Astrocyte of the spinal cord (primary cell): ENCODE measurements at places on chromosomes 6 and 20.

DNA sequence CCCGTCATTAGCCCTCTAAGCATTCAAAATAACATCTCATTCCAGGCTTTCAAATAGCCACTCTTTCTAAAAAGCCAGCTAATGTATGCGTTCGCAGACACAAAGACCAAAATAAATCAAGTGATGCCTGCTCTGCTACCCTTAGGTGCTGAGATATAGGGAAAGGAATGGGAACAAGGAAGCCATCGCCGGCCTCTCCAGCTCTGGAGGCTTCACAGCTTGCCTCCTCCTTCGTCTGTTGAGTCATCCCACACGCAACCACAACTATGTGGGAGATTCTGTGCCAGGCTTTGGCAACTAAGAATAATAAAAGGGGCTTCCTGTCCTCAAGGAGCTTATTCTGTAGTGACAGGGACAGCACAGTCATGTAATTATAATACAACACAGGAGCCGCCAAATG is 27.3 kb upstream of the SLC22A23 start:
- peak; percentile 82 for DNase-seq

GRCh38 chr20:9916761-9917160 is 77.9 kb upstream of the PAK5 start:
- no peak for DNase-seq

GRCh38 chr6:116461932-116462885 is 1.0 kb downstream of the CALHM6 start:
- DNase-seq: peak; percentile 46

- DNase-seq: peak; percentile 33
These were observed 242.2 kb downstream of the NRN1 start for GRCh38 chr6:5764401-5764955.

- DNase-seq: no peak
These were observed 160.4 kb upstream of the SMLR1 start for GRCh38 chr6:130666786-130667185.

DNA sequence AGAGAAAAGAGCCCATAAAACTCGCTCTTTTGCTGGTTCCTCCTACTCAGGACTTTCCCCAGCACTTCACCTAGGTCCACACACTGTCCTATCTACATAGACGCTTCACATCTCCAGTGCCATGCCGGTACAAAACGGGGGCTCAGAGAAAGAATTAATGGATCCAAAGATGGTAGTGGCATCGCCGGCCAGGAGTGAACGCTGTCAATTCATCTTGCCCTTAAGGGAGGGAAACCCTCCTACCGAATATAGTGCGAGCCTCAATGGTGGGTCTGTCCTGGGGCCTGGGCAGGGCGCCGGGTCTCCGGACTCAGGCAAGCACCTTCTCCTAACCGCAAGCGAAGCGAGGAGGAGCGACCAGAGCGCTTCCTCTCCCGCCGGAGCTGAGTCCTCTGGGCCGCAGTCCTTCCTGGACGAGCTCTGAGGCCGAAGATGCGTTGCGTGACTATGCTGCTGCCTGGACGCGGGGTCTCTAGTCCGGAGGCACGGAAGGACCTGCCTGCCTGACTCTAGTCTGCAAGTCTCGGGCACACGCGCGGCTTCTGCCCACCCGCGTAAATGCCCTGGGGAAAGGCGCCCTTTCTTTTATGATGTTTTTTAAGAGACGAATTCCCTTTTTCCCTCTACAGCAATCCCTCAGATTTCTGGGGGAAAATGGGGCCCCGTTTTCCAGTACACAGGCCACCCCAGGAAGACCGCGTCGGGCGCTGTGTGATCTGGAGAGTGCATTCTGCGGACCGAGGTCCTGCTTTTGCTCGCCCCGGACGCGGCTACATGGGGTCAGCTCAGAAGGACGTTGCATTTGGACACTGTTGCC is 100.1 kb upstream of the PRDM1 start:
- DNase-seq: peak; percentile 12

GRCh38 chr20:20214757-20215275 is 153.1 kb upstream of the INSM1 start:
- DNase-seq: no peak

GRCh38 chr6:95846652-95847051 is 169.1 kb upstream of the FUT9 start:
- DNase-seq: no peak

DNA sequence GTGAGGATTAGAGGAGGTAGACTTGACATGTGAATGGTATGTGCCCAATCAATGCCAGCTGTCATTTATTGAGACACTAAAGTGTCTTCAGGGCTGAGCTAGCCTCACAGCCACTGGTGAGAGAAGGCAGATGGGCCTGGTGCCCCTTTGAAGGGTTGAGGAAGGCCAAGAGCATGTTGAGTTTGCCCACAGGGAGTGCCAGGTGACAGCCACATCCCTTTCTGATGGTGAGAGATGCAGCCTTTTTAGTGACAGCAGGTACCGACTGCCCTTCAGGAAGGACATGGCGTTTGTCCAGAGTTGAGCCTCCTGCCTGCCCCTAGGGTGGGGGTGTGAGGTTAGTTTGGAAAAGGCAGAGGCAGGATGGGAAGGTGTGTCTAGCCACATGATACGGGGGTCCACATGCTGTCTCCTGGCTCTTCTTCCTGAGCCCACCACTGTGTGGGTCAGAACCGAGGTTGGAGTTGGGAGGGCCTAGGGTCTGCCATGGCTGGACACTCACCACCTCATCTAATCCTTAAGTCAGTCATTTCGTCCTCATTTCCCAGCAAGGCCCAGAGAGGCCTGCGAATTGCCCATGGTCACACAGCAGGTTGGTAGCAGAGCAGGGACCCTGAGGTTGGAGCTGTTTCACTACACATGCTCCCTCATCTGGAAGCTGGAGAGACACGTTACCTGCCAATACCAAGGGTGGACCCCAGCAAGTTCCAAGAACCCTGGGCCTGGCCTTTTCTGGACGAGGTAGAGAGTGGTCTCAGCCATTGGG is 32.5 kb downstream of the SPDEF start:
- DNase-seq: no peak

- DNase-seq: no peak
These were observed 200.0 kb upstream of the PMEPA1 start for GRCh38 chr20:57909763-57910331.

DNA sequence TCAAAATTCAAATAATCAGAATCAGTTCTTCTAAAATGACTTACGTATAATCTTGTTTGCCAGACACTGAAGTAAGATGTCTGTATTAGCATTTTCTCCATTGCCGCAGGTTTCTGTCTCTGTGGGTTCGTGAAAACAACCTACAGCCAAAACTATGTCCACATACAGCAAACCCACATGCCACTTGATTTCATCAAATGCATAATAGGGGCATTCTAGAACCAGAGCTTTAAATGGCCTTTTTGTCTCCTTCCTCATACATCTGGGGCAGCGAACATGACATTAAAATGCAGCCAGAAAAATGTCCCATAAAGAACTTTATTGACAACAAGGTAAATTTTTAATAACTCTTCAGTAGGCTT is 90.2 kb upstream of the QKI start:
- DNase-seq: no peak

DNA sequence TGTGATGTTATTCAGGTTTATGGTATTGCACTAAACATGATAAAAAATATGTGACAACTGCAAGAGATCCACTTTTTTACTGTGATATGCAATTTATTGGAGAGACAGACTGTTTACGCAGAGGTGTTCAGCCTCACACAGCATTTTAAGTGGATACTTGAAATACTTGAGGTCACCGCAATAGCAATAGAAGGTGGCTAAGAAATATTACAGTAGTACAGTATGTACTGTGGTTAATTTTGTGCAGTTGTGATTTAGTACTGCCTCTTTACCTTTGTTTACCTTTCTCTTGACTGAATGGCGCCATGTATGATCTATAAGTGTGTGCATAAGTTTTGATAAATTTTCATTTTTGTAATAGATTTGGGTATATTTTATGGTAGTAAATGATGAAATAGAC is 17.4 kb downstream of the MACROD2 start:
- DNase-seq: no peak

DNA sequence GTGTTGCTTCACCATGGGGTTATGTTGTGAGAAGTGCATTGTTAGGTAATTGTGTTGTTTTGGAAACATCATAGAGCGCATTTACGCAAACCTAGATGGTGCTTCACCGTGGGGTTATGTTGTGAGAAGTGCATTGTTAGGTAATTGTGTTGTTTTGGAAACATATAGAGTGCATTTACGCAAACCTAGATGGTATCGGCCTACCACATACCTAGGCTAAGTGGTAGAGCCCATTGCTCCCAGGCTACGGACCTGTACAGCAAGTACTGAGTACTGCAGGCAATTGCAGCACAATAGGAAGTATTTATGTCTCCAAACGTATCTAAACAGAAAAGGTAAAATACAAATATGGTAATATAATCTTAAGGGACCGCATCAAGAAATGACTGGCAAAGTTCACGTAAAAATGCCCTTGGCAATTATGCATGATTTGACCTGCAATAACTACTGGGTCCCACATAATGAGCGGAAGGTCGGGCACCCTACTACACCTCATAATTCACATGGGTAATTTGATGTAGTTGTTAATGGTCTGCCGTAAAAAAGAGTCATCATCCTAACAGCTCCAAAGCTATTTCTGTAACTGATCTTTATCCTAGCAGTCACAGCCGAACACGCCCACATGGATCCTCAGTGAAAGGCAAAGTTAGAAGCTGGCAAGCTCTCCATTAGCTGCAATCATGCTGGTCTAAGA is 76.0 kb downstream of the RSPH3 start:
- no peak for DNase-seq

- no peak for DNase-seq
These were observed 2.4 kb downstream of the ADA start for GRCh38 chr20:44649126-44649525.

DNA sequence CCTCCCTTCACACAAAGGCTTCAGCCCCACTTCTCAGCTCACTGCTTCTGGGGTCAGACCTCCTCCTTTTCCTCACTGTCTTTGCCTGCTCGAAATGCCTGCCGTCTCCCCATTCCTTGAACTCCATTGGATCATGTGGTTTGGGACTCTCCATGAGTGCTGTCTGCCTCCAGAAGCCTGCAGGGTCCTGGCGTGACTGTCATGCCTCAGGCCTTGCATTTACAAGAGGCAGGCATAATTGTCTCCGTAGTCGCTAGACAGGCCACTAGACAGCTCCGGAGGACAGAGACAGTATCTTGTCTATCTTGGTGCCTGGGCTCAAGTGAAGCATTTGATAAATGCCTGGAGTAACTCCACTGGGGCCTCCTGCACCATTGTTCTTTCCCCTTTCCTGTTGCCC is 15.3 kb downstream of the PNLDC1 start:
- no peak for DNase-seq

GRCh38 chr20:6707321-6707831 is 60.1 kb upstream of the BMP2 start:
- DNase-seq: no peak

DNA sequence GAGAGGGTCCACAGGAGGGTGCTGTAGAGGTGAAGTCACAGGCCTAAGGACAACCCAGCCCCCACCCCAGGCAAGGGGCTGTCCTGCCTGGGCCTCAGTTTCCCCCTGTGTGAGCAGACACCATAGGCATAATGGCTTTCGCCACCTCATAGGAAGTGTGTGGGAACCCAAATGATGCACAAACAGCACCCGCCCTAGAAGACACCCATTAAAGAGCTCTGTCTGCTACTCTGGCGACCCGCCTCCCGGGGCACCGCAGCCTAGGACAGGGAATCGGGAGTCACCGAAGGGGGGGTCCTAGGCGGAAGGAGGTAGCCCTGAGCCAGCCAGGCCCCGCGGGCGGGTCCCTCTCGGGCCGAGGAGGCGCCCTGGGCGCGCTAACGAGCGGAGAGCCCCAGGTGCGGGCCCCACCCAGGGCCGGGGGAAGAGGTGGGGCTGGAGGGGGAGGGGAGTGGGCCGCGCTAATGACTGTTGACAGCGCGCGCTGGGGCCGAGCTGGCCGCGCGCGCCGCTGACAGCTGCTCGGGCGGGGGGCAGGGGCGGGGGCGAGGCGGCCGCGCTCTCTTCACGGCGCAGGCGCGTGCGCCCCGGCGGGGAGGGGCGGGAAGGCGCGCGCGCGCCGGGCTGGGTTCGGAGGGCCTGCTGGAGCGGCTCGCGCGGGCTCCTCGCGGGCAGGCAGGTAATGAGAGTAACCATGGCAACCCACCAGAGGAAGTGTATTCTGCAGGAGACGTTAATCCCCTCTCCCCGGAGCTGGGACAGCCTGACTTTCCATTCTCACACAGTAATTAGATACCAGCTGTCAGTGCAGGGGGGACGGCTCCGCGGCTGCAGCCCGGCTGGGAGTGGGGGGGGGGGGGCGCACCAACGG is 48.9 kb downstream of the NOL4L start:
- no peak for DNase-seq

- no peak for DNase-seq
These were observed 1.5 kb downstream of the PBX2 start for GRCh38 chr6:32188381-32189068.

DNA sequence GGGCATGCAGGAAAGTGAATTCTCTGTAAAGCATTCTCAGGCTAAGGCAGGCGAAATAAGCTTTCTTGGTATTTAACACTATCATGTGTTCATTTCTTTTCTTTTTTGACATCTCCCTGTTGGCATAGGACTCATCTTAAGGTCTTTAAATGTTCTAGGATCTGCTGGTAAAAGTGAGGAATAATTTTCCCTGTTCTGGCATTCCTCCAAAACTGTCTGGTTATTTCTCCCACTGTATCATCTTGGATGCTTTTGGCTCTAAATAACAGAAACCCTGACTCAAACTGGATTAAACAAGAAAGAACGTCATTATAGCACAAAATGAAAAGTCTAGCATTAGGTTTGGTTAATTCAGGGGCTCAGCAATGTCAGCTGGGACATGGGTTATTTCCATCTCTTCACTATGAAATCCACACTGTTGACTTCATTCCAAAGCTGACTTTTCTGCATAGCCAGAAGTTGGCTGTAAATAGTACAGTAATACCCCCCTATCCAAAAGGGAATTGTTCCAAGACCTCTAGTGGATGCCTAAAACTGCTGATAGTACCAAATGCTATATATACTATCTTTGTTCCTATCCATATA is 37.9 kb upstream of the SNAP25 start:
- DNase-seq: no peak

GRCh38 chr6:166423781-166424180 is 41.0 kb upstream of the MPC1 start:
- no peak for DNase-seq

DNA sequence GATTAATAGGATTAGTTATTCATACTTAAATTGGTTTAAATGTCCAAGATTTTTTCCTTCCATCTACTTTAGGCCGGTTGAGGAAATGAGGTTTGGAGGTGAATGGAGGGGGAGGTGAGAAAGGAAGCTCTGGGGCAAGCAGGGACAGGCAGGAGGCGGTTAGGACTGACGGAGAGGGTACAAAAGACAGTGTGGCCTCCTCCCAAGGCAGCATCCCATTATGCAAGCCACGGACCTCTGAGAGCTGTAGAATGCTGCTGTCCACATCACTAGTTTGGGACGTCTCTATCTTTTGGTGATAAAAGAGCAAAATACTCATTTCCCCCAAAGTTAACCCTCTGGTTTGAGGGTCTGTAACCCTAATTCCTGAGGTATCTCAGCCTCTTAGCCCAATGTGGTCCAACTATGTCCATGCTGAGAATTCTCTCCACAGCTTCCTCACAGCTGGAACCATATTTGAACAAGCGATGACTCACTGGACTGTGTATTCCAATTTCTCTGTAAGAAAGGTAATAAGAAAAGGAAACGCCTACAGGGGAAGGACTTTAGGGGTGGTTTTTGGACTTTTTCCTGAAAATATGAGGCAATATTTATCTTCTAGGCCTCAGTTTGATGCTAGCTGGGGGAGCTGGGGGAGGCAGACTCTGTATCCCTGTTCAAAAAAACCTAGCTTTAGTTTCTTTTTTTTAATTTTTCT is 172.2 kb downstream of the TFAP2B start:
- DNase-seq: peak; percentile 51
